ENCODE measurements at places on chromosomes 4 and X. TPM values are rescaled to one million over a fixed set of nuclear protein-coding genes. Genes with fewer than 3 reads are reported as not detected.

RNF212 gene
- total RNA-seq, result 1.4 TPM

FAM200B gene
- 21.6 TPM for total RNA-seq

ODAPH gene
- not detected for total RNA-seq

PTCHD1 gene
- total RNA-seq, result 0.22 TPM

TBX22 gene
- total RNA-seq, result not detected

MAGEE2 gene
- total RNA-seq, result not detected

TASL gene
- 0.22 TPM for total RNA-seq

CT45A1 gene
- total RNA-seq, result not detected

NSG1 gene
- total RNA-seq, result 2.6 TPM

RPS6KA6 gene
- 0.40 TPM for total RNA-seq

ASMT gene
- not detected for total RNA-seq

TAF1 gene
- total RNA-seq, result 25.7 TPM

RS1 gene
- not detected for total RNA-seq

FGFBP2 gene
- total RNA-seq, result 2.6 TPM

LDOC1 gene
- 4.5 TPM for total RNA-seq

SASH3 gene
- 3.8 TPM for total RNA-seq

ENPEP gene
- 5.3 TPM for total RNA-seq

TLL1 gene
- 0.67 TPM for total RNA-seq

LPAR4 gene
- total RNA-seq, result 0.40 TPM
